ENCODE measurements at places on chromosomes 12 and 14.

GRCh38 chr12:1857086-1857485, 36.7 kb downstream of the LRTM2 start:
- no peak for DNase-seq

- DNase-seq, result no peak
Measured at GRCh38 chr12:118999107-118999506, 17.8 kb downstream of the SRRM4 start.

GRCh38 chr12:68403296-68403695, 71.1 kb upstream of the MDM1 start:
- no peak for DNase-seq

- DNase-seq, result no peak
Measured at GRCh38 chr14:105165761-105166485, 2.7 kb downstream of the JAG2 start.

GRCh38 chr12:80708259-80708974, 983 bp downstream of the MYF6 start:
- no peak for DNase-seq

GRCh38 chr12:124745891-124746570, 117.6 kb downstream of the SCARB1 start:
- DNase-seq, result peak; percentile 78

DNA sequence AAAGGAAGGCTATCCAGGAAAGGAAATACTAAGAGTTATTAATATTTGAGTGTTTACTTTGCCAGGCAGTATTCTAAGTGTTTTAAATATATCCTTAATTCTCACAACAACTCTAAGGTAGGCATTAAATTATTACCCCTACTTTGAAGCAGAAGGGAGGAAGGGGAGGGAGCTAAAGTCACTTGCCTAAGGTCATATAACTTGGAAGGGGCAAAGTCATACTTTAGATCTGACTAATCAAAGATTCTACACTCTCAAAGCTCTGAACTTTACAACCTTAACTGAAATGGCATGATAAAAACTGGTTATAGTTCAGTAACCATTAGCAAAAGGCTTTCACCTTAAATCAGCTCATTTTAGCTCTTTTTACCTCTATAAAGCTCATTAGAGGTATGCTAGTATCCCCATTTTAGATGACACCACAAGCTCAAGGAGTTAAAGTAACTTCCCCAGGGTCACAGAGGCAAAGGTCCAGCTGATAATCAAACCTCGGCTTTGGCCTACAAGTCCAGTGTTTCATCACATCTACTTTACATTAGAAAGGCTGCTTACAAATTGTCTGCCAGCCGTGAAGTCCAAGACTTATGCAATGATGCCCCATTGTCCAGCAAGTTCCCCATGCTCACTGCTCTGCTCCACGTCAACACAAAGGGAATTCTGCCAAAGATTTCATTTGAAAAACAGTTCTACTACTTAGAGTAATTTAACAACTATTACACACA, 223.9 kb downstream of the MED13L start:
- DNase-seq, result peak; percentile 84

GRCh38 chr12:41073633-41074472, 114.3 kb upstream of the PDZRN4 start:
- DNase-seq, result no peak

- no peak for DNase-seq
Measured at GRCh38 chr14:59349258-59349701, 115.9 kb downstream of the GPR135 start.

DNA sequence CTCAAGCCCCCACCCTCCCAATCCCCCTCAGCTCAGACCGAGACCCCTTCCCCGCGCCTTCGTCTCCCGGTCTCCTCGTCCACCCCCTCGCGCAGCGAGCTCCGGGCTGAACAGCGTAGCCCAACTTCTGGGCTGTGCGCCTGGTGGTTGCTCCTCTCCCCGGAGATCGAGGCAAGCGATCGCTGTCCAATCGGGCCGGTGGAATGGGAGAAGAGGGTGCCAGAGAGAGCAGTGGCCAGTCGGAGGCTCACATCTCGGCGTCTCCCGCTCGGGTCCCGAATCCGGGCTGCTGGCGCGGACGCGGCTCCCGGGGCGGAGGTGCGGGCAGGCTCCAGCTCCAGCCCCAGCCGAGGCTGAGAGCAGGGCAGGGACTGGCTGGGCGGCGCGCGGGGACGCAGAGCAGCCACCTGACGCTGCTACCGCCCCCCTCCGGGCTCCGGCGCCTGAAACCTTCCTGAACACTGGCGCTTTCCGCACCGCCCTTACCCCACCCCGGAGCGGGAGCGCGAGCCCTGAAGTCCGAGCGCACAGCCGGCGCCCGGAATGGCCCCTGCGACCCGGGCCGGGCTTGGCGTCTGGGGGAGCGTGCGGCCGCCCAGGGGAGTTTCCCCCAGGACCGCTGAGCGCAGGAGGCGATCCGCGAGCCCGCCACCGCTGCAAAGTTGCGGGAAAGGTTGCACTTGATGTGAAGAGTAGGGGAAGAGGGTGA, 508 bp upstream of the KCNH5 start:
- no peak for DNase-seq
